ENCODE measurements at places on chromosomes 2 and 18. TPM values are rescaled to one million over a fixed set of nuclear protein-coding genes. Genes with fewer than 3 reads are reported as not detected.

GRCh38 chr2:112712903-112713584 is 7.8 kb upstream of the NT5DC4 start:
- H3K4me3 ChIP-seq = no peak overlapping the region
- H3K27me3 ChIP-seq = no peaks in the 10 kb centered on the region
- no peak overlapping the region for H3K27ac ChIP-seq
- H3K4me1 ChIP-seq = no peaks in the 10 kb centered on the region
- H3K36me3 ChIP-seq = no peaks in the 10 kb centered on the region

GRCh38 chr2:171566753-171567152 is 44.5 kb downstream of the CYBRD1 start:
- no peaks in the 10 kb centered on the region for H3K36me3 ChIP-seq
- H3K4me3 ChIP-seq = no peak overlapping the region

- no peaks in the 10 kb centered on the region for H3K27me3 ChIP-seq
- no peak for DNase-seq
- H3K36me3 ChIP-seq = peaks cover 47% of the 10 kb centered on the region
- no peak overlapping the region for H3K4me3 ChIP-seq
- no peaks in the 10 kb centered on the region for H3K4me1 ChIP-seq
Observed at GRCh38 chr2:221444106-221444505, 128.0 kb downstream of the EPHA4 start.

GRCh38 chr2:26848336-26849055 is 564 bp downstream of the DPYSL5 start:
- peak; percentile 66 for DNase-seq
- H3K27me3 ChIP-seq = peaks cover 33% of the 10 kb centered on the region
- no peaks in the 10 kb centered on the region for H3K36me3 ChIP-seq

DNA sequence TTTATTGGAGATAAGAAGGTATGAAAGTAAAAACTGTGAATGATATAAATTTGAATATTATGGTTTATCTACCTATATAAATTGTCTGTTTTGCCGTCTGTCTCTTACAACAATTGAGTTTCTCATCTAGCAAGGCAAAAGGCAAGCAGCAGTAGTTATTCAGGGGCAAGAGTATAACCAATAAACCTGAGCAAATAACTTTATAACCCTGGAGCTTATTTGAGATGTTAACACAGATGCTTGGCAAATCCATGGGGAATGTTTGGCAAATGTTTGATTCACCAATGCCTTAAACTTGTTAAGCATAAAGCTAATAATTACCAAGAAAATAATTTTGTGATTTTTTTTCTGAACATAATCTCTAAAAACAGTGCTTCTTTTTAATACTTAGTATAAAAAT is 9.9 kb upstream of the EPHA4 start:
- H3K27ac ChIP-seq = no peak overlapping the region
- H3K36me3 ChIP-seq = no peaks in the 10 kb centered on the region
- H3K4me1 ChIP-seq = no peaks in the 10 kb centered on the region
- H3K4me3 ChIP-seq = no peak overlapping the region

DNA sequence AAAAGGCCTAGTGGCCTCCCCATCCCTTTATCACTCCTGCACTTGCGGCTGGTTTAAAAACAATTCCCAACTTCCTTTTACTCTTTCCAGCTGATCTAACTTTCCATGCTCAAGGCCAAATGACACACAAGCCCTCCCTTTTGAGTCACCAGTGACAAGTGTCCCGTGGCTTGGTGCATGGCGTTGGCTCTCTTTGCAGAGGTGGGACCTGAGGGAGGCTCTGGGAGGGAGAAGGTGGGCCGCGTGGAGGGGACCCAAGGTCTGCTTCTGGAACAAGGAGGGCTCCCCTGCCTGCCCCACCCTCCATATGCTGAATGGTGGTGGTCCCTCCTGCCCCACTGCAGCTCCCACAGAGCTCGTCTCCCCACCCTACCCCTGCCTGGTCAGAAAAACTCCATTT is 30.8 kb upstream of the HPCAL1 start:
- H3K4me1 ChIP-seq = no peaks in the 10 kb centered on the region
- no peaks in the 10 kb centered on the region for H3K27me3 ChIP-seq
- no peak overlapping the region for H3K27ac ChIP-seq
- no peak for DNase-seq
- peak overlapping the region; percentile 30 for H3K4me3 ChIP-seq

GRCh38 chr2:190526105-190526750 is 8.3 kb downstream of the NEMP2 start:
- no peak overlapping the region for H3K4me3 ChIP-seq
- no peak overlapping the region for H3K27ac ChIP-seq
- no peaks in the 10 kb centered on the region for H3K36me3 ChIP-seq
- no peaks in the 10 kb centered on the region for H3K4me1 ChIP-seq
- H3K27me3 ChIP-seq = no peaks in the 10 kb centered on the region

DNA sequence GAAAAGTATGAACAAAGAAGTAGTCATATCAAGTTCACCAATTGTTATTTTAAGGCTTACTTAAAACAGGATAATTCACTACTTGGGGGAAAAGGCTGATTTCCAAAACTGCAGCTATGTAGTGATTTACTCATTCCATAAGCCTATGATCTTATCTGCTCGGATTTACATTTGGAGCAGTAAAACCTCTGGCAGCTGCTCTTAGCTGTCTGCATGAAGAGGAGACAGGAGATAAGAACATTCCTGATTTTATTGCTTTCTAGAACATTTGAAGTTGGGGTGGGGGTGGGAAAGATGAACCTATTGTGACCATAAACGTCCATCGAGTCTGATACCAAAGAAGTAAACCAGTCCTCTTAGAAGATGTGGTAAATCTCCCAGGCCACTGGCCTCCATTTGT is 120.9 kb downstream of the MMADHC start:
- no peaks in the 10 kb centered on the region for H3K4me1 ChIP-seq
- no peak overlapping the region for H3K27ac ChIP-seq
- no peaks in the 10 kb centered on the region for H3K27me3 ChIP-seq

DNA sequence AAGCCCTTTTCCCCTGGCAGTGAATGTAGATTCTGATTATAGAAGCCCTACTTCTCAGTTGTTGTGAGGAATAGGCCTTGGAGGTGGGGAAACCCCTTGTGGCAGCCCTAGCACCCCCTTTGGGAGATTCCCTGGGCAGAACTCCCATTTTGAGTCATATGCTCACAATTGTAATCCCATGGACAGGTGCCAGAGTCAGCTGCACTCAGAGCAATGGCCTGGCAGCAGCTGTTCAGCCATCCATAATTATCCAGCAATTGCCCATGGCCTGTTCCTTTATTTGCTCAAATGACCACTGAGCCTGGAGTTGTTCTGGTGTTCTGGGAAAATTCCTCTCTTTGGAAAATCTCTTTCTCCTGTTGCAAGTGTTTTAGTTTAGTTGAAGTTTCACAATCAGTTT is 71.7 kb downstream of the PTRHD1 start:
- H3K4me1 ChIP-seq = no peaks in the 10 kb centered on the region
- no peaks in the 10 kb centered on the region for H3K27me3 ChIP-seq
- no peaks in the 10 kb centered on the region for H3K36me3 ChIP-seq
- no peak for DNase-seq
- H3K4me3 ChIP-seq = no peak overlapping the region

GRCh38 chr2:61396005-61396404 is 74.9 kb downstream of the USP34 start:
- peaks cover 34% of the 10 kb centered on the region for H3K36me3 ChIP-seq
- H3K4me1 ChIP-seq = no peaks in the 10 kb centered on the region
- no peaks in the 10 kb centered on the region for H3K27me3 ChIP-seq
- no peak overlapping the region for H3K4me3 ChIP-seq

GRCh38 chr2:204655626-204656025 is 110.4 kb downstream of the PARD3B start:
- no peak overlapping the region for H3K27ac ChIP-seq
- DNase-seq = no peak
- H3K27me3 ChIP-seq = no peaks in the 10 kb centered on the region
- H3K36me3 ChIP-seq = peaks cover 19% of the 10 kb centered on the region
- H3K4me1 ChIP-seq = no peaks in the 10 kb centered on the region

DNA sequence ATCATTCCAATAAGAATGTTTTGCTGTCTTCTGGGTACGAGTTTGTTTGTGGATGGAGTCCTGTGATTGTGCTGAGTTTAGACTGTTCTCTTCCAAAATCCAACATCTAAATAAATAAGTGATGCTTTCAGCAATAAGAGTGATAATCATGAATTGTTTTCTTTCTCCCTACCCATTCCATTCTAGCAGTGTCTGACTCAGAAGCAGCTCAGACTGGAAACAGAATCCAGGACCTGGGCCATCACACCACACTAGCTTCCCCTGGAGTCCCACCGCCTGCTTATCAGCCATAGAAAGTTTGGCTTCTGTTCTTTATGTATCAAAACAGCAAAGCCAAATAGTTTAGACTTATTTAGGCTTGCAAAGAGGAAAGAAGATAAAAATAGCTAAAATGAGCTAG is 76.4 kb upstream of the CNGA3 start:
- no peak for DNase-seq
- H3K27me3 ChIP-seq = no peaks in the 10 kb centered on the region
- H3K36me3 ChIP-seq = no peaks in the 10 kb centered on the region
- no peak overlapping the region for H3K4me3 ChIP-seq

DNA sequence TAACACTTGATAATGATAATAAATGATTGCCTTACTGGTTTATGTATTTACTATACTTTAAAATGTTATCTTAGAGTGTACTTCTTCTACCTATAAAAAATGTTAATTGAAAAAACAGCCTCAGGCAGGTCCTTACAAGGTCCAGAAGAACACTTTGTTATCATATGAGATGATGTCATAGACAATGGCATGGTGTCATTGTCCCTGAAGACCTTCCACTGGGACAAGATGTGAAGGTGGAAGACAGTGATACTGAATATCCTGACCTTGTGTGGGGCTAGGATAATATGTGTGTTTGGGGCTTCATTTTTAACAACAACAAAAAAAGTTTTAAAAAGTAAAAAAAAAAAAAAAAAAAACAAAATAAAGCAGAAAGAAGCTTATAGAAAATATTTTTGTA is 342.2 kb upstream of the KYNU start:
- no peak overlapping the region for H3K27ac ChIP-seq
- no peaks in the 10 kb centered on the region for H3K36me3 ChIP-seq
- no peak overlapping the region for H3K4me3 ChIP-seq
- H3K4me1 ChIP-seq = no peaks in the 10 kb centered on the region

GRCh38 chr2:72678024-72678423 is 147.8 kb downstream of the EXOC6B start:
- no peaks in the 10 kb centered on the region for H3K27me3 ChIP-seq
- no peak overlapping the region for H3K4me3 ChIP-seq
- H3K27ac ChIP-seq = no peak overlapping the region
- no peaks in the 10 kb centered on the region for H3K36me3 ChIP-seq

DNA sequence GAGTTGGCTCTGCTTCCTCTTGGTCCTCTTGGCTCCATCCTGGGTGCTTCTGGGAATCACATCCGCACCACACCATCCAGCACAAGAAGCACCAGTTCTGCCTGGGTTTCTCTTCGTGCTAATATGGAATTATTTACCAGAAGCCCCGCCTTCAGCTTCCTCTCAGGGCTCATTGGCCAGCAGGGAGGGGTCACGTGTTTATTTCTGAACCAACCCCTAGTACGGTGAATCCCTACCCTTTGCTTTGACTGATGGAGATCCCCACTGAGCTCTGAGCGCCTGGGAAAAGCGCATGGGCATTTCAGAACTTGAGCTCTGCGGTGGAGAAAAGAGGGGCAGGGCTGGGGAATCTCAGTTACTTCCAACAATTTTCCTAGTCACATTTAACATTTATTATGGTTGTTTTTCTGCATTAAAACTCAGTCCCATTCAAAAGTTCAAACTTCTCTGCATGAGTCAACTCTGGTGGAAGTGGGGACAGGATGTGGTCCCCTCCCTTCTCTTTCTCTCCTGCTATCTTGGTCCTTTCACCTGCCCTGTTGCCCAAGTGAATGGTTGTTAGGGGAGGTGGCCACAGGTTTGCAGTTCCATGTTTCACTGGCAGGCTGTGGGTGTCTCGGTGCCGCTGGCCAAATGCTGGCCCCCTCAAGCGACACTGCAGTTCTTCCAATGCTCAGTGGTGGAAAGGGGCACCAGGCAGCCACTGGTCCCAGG is 76.4 kb upstream of the TTC39C start:
- no peak for DNase-seq
- H3K27me3 ChIP-seq = no peaks in the 10 kb centered on the region
- H3K27ac ChIP-seq = no peak overlapping the region
- H3K4me1 ChIP-seq = no peaks in the 10 kb centered on the region
- H3K36me3 ChIP-seq = no peaks in the 10 kb centered on the region
- no peak overlapping the region for H3K4me3 ChIP-seq

DNA sequence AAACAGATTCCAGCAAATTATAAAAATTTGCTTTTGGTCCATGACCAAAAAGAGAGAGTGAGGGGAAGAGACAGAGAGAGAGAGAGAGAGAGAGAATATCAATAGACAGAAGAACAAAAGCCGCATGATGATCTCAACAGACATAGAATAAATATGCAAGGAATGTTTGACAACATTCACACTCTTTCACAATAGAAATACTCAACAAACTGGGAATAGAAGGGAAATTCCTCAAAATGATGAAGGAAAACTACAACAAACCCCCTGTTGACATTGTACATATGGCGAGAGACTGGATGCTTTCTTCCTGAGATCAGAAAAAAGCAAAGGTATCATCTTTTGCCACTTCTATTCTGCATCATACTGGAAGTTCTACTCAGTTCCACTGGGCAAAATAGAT is 309.7 kb downstream of the RAD51AP2 start:
- no peak overlapping the region for H3K27ac ChIP-seq
- no peak for DNase-seq
- H3K27me3 ChIP-seq = no peaks in the 10 kb centered on the region
- H3K36me3 ChIP-seq = no peaks in the 10 kb centered on the region

DNA sequence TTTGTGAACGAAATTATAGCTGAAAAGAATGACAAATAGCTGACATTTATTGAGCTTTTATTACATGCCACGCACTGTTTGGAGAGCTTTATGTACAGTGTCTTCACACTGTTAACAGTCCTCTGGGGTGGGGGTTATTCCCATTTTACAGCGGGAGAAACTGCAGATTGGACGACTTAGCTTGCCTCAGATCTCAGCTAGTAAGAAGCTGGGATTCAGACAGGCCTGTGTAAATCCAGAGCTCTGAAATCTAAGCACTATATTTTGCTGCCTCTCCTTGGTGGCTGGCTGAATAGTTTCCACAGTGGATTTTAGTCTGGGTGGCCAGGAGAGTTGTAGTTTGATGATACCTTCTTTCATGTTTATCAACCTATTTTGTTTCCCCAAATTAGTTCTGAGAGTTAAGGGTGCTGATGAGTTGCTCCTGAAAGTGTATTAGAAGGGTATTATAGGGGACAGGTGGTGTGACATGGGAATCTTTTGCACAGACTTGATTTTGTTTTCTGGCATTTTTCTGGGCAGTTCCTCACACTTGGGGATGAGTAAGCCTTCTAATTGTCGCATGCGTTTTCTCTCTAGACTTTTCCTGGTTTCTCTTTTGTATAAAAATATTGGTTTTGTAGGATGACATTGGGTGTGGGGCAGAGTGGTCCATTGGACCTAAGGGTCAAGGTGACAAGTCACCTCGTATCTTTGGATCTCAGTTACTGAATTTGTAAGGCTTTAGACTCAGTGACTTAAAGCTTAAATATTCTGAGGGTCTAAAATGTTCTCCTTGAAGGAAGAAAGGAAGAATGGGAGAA is 1.5 kb downstream of the ACSL3 start:
- H3K4me1 ChIP-seq = peaks cover 21% of the 10 kb centered on the region
- no peaks in the 10 kb centered on the region for H3K27me3 ChIP-seq
- no peak for DNase-seq
- H3K36me3 ChIP-seq = peaks cover 4% of the 10 kb centered on the region

FKBP1B gene
- 59.7 TPM for total RNA-seq

SULT1C4 gene
- 0.96 TPM for total RNA-seq

RAD51AP2 gene
- total RNA-seq = not detected

FRZB gene
- 1.1 TPM for total RNA-seq

RBKS gene
- 2.3 TPM for total RNA-seq

KLHL14 gene
- total RNA-seq = 1.0 TPM
